ENCODE measurements at places on chromosomes 5 and 9.

DNA sequence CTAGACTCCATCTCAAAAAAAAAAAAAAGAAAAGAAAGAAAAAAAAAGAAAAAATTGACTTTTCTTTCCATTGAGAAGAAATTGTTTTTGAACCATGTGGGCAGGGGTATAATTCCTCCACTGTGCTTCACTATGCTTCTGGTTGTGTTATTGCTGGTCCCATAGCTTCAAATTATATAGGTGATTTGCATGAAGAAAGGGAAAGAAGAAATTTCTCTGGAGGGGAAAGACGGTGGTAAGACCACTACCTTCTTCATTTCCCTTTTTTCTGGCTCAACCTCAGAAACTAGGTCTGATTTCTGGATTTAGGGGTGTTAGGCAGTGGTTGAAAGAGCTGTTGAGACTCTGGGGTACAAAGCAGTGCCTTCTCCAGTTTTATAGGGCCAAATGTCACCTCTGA is 29.3 kb upstream of the HSPB3 start:
- DNase-seq = no peak

- no peak for DNase-seq
Measured at GRCh38 chr5:78545406-78545805, 103.2 kb downstream of the LHFPL2 start.

GRCh38 chr5:120228262-120229031 is 235.7 kb upstream of the PRR16 start:
- no peak for DNase-seq

- DNase-seq = no peak
Measured at GRCh38 chr5:64831996-64832395, 63.3 kb downstream of the CWC27 start.

DNA sequence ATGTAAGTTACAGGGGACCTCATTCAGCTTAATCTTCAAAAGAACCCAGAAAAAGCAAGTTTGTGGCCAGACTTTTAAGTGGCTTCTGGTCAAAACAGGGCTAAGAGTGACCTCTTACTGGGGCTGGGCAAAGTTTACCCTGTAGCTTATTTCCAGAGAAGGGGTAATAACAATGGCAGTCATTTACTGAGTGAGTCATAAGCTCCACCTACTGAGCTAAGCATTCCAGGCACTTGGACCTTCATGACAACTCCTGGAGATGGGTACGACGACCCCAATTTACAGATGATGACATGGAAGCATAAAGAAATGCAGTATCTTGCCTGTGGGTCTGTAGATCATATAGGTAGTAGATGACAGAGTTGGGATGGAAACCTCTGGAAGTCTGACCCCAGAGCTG is 4.7 kb upstream of the GPR151 start:
- no peak for DNase-seq

GRCh38 chr5:84729326-84729725 is 344.6 kb upstream of the EDIL3 start:
- DNase-seq = no peak

- DNase-seq = peak; percentile 69
Measured at GRCh38 chr9:92749071-92749933, 15.3 kb downstream of the BICD2 start.

GRCh38 chr5:157312492-157312891 is 46.6 kb downstream of the CYFIP2 start:
- peak; percentile 71 for DNase-seq

- DNase-seq = no peak
Measured at GRCh38 chr5:173808079-173808808, 79.9 kb upstream of the CPEB4 start.

DNA sequence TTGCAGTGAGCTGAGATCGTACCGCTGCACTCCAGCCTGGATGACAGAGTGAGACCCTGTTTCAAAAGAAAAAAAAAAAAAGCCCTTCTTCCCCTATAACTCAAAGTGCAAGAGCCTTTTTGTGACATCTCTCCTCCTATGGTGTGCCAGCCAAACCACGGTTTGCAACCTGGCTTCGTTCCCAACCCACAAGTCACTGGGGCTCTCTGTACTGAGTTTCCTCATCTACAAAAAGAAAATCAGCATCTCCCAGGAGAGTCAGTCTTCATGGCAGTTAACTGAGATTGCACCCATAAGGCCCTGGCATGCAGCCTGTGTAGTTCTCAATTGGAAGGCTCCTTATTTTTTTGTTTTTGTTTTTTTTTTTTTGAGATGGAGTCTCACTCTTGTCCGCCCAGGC is 14.8 kb downstream of the ODF2 start:
- DNase-seq = no peak

GRCh38 chr5:1020452-1020961 is 11.9 kb downstream of the NKD2 start:
- DNase-seq = no peak
